ENCODE measurements at places on chromosomes 1 and 21. TPM values are rescaled to one million over a fixed set of nuclear protein-coding genes. Genes with fewer than 3 reads are reported as not detected.

Gene ATP1A2
- total RNA-seq: not detected

GRCh38 chr1:235882816-235883215 lies 16.1 kb upstream of the LYST start:
- DNase-seq: no peak

Gene TSSK3
- 0.51 TPM for total RNA-seq

Gene MTMR11
- total RNA-seq: 8.5 TPM

DNA sequence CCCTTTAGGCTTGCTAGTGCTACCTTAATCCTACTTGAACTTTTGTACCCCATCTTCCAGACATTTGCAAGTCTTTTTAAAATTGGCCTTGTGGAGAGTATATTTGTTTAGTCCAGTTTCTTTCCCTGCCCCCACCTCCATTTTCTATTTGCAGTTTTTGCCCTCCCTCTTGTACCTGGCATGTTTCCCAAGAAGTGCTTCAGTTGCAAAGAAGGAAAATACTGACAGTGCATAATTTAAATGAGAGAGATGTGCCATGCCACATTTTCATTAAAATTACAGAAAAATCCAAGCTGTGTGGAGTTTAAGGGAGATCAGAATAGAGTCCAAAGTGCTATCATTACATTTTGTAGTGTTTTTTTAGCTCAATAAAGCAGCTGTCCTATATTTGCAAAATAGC lies 150.0 kb upstream of the ADGRL2 start:
- DNase-seq: no peak

DNA sequence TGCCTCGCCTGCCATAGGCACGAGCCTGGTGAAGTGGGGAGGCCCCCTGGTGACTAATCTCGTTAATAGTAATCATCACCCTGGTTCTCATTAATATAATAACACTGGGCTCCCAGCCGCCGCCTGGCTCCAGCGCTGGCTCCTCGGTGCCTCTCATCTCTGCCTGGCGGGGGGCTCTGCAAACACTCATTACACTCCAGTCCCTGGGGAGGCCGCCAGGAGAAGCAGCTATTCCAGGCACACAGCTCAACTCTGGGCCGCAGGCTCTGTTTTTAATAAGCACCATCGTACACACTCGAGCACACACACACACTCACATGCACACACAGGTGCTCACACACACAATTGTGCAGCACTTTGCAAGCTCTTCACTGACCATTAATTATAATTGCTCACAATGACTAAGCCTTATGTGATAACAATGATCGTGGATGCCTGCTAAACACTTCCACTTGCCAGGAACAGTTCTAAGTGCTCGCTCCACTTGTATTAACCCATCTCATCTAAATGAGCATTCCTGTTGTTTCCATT lies 52.2 kb downstream of the SDC3 start:
- DNase-seq: no peak

DNA sequence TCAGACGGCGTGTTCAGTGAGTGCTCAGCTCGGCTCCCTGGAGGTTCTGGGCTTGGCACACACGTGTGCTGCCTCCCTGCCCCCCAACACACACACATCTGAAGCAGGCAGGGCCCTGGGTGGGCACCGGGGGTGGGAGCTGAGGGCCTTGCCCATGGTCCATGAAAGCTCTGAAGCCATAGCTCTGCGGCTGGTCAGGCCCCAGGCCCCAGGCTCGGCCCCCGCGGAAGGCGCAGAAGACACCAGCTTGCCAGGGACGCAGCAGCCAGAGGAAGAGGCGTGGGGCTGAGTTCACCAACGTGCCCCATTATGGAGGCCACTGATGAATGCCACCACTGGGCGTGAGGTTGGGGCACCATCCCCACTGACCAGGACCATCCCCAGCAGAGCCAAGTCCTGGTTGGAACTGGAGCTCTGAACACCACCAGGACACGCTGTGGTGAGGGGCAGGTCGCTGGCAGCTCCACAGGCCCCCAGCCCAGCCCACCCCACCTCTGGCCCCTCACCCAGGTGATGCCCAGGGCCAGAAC lies 4.2 kb downstream of the AURKAIP1 start:
- no peak for DNase-seq

DNA sequence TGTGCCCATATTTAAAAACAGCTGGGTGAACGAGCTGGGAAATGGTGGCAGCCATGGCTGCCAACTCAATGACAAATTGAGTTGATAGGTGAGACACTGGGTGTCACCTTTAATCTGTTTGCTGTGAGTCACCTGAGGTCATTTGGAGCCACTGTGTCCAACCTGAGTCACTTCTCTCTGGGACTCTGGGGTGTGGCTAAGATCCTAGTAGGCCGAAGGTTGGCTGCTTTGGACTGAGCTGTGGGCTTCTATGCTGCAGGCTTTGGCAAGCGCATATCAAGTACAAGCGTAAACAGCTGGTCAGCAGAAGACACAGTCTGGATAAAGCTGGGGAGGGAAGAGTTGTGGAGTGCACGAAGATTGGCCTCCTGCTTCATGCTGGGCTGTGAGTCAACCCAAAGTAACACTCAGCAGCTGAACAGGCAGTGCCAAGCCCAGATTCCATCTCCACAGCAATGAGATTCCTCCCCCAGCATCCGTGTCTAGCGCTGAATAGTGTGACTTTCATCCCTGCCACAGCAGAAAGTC lies 24.0 kb downstream of the TEX35 start:
- no peak for DNase-seq

GRCh38 chr1:94768036-94768435 lies 52.1 kb upstream of the SLC44A3 start:
- no peak for DNase-seq

GRCh38 chr21:46207006-46207919 lies 21.3 kb downstream of the LSS start:
- DNase-seq: no peak

Gene FCN3
- total RNA-seq: not detected

GRCh38 chr1:83997631-83998030 lies 1.3 kb downstream of the TTLL7 start:
- no peak for DNase-seq

DNA sequence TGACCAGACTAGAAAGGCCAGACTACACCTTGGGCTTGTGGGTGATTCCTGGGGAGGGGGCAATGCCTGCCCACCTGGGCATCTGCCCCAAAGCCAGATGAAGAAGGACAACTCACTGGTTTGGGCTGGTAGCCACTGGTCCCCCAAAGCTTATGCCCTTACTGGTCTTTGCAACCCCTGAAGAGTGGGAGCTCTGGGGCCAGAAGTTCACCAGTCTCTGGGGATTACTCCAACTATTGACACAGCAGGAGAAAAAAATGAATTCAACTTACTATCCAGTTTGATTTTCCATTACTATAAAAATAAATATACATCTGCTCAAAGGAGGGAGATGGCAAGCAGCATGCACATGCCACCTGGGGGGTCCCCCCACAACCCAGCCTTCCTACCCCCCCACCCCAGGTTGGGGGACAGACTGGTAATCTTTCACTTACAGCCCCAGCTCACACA lies 2.6 kb downstream of the AHDC1 start:
- no peak for DNase-seq

DNA sequence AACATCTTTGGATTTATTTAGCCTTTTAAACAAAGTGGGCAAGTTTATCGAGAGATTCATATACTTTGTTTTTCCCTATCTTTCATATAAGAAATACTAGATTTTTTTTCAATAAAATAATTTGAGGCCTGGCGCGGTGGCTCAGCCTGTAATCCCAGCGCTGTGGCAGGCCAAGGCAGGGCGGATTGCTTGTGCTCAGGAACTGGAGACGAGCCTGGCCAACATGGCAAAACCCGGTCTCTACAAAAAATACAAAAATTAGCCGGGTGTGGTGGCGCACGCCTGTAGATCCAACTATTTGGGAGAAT lies 1.6 kb upstream of the CDC14A start:
- DNase-seq: no peak

Gene PRELP
- not detected for total RNA-seq

DNA sequence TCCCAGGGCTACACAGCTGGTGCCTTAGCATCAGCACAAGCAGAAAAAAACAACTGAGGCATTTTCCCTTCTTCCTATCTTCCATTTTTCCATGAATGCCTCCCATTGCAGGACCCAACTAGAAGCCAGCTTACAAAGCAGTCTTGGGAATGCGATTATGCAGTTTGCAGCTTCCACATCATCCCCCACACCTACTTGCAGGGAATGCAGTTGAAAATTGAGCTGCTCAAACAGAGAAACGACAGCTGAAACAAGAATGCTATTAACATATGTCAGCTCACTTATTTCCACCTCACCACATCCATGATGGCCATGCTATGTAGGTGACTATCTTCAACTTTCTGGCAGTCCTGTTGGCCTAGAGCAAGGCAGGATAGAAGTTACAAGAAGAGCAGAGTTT lies 150.6 kb upstream of the KCTD3 start:
- DNase-seq: no peak

- no peak for DNase-seq
Measured at GRCh38 chr21:17461014-17461413, 51.8 kb upstream of the CXADR start.

Gene CYP4B1
- total RNA-seq: not detected

DNA sequence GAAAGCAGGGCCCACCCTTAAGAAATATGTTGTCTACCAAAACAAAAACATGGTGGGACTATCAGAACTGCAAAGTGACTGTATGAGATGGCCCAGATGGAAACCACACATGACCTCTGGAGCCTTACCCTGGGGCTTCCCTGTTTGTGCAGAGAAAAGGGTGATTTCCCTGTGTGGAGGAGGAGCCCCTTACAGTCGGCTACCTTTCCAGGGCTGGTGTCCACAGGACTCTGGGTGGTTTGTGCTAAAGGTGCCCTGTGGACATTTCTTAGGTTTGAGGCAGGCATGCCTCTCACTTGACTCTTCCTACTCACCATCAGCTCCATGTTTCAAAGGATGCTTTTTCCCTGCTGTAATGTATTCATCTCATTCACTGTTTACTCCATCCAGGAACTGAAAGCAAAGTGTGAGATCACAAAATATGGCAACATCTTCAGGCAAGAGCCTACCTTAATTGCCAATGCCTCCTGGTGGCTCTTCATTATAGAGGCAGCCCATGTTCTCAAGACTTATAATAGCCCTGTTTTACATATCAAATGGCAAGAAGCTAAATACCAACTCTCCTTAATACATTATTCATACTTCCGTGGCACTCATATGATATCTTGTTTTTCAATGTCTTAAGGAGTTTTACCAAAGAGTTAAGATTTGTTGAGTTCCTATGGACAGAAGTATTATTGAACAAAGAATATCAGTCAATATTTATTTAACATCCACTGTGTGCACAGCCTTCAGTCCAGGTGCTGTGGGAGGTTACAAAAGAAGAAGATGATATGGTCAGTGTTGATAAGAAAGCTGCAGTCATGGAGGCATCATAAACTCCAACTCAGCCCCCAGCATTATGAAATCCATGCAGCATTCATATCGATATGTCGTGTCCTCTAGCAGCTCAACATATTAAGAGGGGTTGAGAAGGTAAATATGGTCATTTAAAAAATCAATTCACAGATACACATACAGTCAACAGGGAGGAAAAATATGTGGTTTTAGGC lies 15.5 kb upstream of the TFF3 start:
- DNase-seq: no peak

Gene PTPN22
- total RNA-seq: 66.2 TPM

DNA sequence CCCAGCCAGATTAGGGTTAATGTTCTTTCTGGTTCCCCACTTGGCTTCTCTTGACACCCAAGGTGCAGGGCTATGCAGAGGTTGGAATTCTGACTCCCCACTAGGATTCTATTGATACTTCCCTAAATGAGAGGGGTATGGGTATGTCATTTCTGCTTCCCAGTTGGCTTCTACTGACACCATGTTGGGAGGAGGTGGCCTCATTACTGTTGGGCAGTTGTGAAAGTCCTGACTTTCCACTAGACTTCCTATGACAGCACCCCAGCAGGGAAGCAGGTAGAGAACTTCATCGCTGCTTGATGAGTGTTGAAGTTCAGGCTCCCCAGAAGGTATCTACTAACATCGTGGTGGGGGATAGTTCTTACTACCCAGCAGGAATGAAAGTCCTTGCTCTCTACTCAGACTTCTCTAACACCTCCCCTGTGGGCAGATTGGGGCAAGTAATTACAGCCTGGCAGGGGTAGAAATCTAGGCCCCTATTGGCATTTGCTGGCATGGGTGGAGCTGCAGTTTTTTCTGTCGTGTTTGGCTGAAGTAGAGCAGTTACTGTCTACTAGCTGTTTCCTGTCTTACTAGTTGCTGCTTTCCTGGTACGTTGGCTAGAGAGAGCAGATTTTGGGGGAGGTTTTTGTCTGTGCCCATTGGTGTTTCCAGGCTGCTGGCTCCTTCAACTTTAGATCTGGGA lies 41.5 kb downstream of the ZYG11B start:
- no peak for DNase-seq

- no peak for DNase-seq
Measured at GRCh38 chr1:119865627-119866026, 30.7 kb downstream of the ADAM30 start.

Gene ZNF672
- total RNA-seq: 42.3 TPM

GRCh38 chr1:29457496-29458368 lies 221.4 kb downstream of the PTPRU start:
- no peak for DNase-seq

GRCh38 chr1:150194381-150195031 lies 41.4 kb downstream of the ANP32E start:
- DNase-seq: no peak

GRCh38 chr1:153057375-153057774 lies at the start of gene SPRR2A:
TSS of gene SPRR2A (minus strand) at chr1:153057512. CDS start at chr1:153056735, 777 bp downstream.
- DNase-seq: no peak

Gene TMEM35B
- 22.1 TPM for total RNA-seq

Gene PDZK1IP1
- not detected for total RNA-seq

Gene CD1B
- not detected for total RNA-seq

GRCh38 chr1:212106286-212106792 lies 70.8 kb downstream of the DTL start:
- DNase-seq: no peak

DNA sequence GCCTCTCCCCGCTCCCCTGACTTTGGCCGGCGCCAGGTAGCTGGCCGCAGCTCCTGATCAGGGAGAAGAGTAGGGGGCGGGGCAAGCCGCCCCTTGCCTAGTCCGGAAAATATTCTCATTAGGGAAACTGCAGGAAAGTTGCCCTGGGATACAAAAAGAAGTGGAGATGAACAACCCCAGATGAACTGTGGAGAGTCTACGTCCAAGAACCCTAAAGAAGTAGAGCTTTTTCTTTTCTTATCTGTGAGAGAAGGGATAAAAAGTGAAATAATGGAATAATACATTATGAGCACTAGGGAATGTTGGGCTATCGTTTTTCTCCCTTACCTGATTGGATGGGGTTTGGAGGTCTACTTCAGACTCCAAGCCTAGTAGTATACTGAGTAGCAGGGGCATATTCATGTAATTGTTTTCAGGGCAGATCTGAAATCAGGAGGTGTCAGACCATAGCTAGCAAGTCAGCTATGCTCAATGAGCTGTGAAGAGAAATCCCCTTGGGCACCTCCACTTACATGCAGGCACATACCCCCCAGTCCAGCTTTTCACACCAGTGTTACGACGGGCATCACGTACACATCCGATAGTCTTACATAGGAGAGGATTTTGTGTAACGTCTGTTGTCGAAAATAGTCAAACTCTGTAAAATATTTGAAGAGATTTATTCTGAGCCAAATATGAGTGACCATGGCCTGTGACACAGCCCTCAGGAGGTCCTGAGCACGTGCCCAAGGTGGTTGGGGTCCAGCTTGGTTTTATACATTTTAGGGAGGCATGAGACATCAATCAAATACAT lies 1.7 kb upstream of the DUSP10 start:
- DNase-seq: no peak

All from activated T-helper 1 cell treated with anti-CD3 and anti-CD28 coated beads, Interleukin-12 subunit alpha, Interleukin-12 subunit beta, Interleukin-2, Interleukin-4 antibody, amounts not matched to agents 30 ng/mL and 10 ng/mL and 1 ng/mL, durations not matched to agents 14 hours and 24 hours and 36 hours (primary cell).